Pericardium fibroblast (primary cell): ENCODE measurements at places on chromosomes 7 and 10. TPM values are rescaled to one million over a fixed set of nuclear protein-coding genes. Genes with fewer than 3 reads are reported as not detected.

TMEM236 gene
- total RNA-seq, result under 0.01 TPM in 1 of 2 replicates, not detected in the other

ZNF488 gene
- under 0.01 and 0.47 TPM in 2 replicates for total RNA-seq

MALRD1 gene
- total RNA-seq, result 0.12 and 0.17 TPM in 2 replicates

GAD2 gene
- not detected in 2 replicates for total RNA-seq

CCDC172 gene
- total RNA-seq, result not detected in 2 replicates

RAPGEF5 gene
- 0.85 and 4.8 TPM in 2 replicates for total RNA-seq

AOAH gene
- not detected in 2 replicates for total RNA-seq

MYPN gene
- 0.34 TPM in 1 of 2 replicates, not detected in the other for total RNA-seq

CYCS gene
- 18.3 and 25.6 TPM in 2 replicates for total RNA-seq

MEIG1 gene
- not detected in 2 replicates for total RNA-seq

TMEM196 gene
- total RNA-seq, result 0.34 and 1.5 TPM in 2 replicates

CRHR2 gene
- not detected in 2 replicates for total RNA-seq

MOSPD3 gene
- 15.6 and 21.6 TPM in 2 replicates for total RNA-seq

LGI1 gene
- not detected in 2 replicates for total RNA-seq

TRAPPC14 gene
- total RNA-seq, result 4.2 and 10.3 TPM in 2 replicates

SLC29A4 gene
- total RNA-seq, result 4.1 and 4.3 TPM in 2 replicates

TAS2R5 gene
- 0.47 and 2.0 TPM in 2 replicates for total RNA-seq

MSMB gene
- total RNA-seq, result not detected in 2 replicates

ASB15 gene
- total RNA-seq, result not detected in 2 replicates

ANKRD30A gene
- total RNA-seq, result not detected in 2 replicates

ZPBP gene
- total RNA-seq, result not detected in 2 replicates

AKR1D1 gene
- not detected in 2 replicates for total RNA-seq

PKD2L1 gene
- total RNA-seq, result not detected in 2 replicates

TMEM213 gene
- not detected in 2 replicates for total RNA-seq

RPA3 gene
- total RNA-seq, result 9.3 and 14.8 TPM in 2 replicates

ZNF804B gene
- total RNA-seq, result not detected in 2 replicates

EPHB6 gene
- 32.3 and 42.5 TPM in 2 replicates for total RNA-seq

ZC3HAV1L gene
- total RNA-seq, result 14.8 and 21.4 TPM in 2 replicates

C7orf33 gene
- total RNA-seq, result not detected in 2 replicates

CARD11 gene
- 0.26 and 0.70 TPM in 2 replicates for total RNA-seq

WNT8B gene
- total RNA-seq, result not detected in 2 replicates

AZGP1 gene
- total RNA-seq, result 0.09 and 4.1 TPM in 2 replicates

THSD7A gene
- total RNA-seq, result 0.09 and 0.23 TPM in 2 replicates

NPTX2 gene
- total RNA-seq, result 0.51 and 10.4 TPM in 2 replicates

NODAL gene
- total RNA-seq, result not detected in 2 replicates

SLC16A9 gene
- total RNA-seq, result 0.93 and 1.8 TPM in 2 replicates

TMEM176B gene
- total RNA-seq, result 2.2 and 12.2 TPM in 2 replicates

PDE1C gene
- total RNA-seq, result 6.4 and 7.4 TPM in 2 replicates

FFAR4 gene
- not detected in 2 replicates for total RNA-seq
